Non-pigmented ciliary epithelial cell (primary cell): ENCODE measurements at places on chromosomes 2 and 18.

DNA sequence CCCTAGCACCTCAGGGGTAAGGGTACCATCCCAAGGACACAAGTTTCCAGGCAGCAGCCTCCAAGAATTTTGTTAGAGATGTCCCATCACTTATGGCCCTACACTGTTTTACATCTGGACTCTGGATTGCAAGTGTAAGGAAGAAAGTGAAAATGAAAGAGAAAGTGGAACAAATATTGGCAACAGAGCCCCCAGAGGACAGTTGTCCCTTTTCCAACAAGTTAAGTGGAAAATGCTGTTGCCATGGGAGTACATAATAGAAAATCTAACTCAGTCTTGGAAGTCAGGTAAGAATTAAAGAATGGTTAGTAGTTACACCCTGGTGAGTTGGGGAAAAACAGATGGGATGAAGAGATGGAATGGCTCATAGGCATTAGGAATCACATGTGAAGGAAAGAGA, 50.6 kb downstream of the TTC21B start:
- no peak for DNase-seq

DNA sequence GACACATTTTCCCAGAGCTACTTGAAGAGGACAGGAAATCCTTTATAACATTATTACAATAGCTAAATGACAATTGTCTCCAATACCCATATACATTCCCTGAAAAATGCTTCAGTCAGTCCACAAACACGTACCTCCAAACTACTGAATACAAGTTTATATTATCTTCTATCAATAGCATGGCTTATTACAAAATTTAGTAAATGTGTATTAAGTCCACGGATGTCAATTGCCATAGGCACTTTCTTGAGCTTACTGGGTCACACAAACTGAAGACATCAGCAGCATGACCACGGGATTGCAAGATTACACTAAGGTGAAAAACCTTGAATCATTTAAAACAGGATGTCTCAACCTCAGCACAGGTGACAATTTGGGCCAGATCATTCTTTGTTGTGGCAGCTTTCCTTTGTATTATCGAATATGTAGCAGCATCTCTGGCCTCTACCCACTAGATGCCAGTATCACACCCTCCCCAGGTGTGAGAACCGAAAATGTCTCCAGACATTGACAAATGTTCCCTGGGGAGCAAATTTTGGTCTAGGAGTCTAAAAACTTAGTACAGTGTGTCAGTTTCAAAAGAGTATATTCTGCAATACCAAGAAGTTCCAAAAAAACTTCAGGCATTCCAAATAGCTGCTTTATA, 1.4 kb downstream of the MBD2 start:
- DNase-seq: no peak

- DNase-seq: no peak
These were observed 1552.3 kb upstream of the SLC39A10 start for GRCh38 chr2:194104687-194105086.

DNA sequence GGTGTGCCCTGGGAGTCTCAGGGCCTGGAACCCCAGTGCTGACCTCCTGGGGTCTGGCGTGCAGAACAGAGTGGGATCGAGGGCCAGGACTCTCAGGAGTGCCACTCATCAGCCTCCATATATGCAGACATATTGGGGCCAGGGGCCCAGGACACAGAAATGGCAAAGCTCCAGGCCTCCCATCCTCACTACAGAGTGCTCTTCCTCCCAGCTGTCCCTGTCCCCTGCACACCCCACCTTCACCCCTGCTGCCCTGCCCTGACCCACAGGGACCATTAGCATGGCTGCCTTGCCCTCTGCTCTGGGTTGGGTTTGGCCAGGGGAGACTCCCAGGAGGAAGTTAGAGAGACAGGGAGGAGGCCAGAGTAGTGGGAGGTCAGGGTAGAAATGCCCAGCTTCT, 2.8 kb downstream of the TEX51 start:
- DNase-seq: no peak

DNA sequence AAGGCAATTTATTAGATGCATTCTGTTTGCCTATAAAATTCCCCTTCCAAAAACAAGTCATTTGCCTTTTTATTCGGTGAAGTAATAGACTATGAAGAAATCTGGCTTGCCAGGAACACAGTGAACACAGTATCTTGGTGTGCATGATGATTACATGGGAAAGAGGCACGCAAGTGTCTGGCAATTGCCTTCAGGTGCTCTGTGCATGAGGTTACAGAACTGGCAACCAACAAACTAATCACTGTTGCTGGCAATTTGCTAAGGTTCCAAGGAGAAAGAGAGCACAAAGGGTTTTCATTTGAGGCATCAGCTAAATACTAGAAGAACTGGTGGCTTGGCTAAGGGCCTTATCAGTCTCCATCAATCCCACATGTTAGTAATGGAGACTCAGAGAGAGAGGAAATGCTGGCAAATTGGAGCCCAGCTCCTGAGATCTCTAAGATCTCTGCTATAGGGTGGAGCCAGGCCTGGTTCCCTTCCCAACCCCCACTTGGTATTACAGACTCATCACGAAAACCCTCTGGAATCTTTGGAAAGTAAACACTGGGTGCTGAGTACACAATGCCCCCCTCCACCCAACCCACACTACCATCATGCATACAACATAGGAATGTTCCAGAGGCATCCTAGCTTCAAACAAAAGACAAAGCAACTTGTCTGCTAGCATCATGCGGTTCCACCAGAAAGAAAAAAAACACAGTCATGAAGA, 10.4 kb downstream of the RNF152 start:
- peak; percentile 41 for DNase-seq
